ENCODE measurements at places on chromosomes 11 and 22. TPM values are rescaled to one million over a fixed set of nuclear protein-coding genes. Genes with fewer than 3 reads are reported as not detected.
A peak's percentile ranks its signal among the peaks of the same experiment; 100 is the strongest.

DNA sequence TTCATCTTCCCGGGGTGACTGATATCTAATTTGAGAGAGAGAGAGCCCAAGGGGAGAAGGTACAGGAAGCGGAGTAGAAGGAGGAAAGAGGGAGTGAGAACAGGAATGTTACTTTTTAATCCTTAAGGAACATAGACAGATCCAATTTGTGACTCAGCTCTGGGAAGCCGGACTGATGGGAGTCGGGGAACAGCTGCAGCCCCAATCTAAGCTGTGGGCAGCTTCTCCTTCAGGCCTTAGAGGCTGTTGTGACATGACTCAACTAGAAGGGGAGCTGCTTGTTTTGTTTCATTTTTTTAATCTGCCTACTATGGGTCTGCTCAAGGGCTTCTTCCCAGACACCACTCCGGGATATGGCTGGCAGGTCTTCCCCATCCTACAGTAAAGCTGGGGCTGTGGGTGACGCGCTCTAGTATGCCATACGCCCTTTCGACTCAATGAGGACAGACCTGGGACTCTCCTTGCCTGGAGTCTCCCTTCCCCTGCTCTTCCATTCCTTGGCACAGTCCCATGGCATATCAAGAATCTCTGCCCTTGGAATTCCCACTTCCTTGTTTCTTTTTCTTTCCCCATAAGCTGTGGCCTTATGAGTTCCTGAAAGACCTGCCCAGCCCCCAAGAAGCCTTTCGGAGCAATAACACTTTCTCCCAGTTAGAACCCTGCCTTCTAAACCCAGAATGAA is 103.3 kb upstream of the AKIP1 start:
- no peaks in the 10 kb centered on the region for H3K36me3 ChIP-seq
- peak overlapping the region; percentile 92 for H3K27ac ChIP-seq
- no peaks in the 10 kb centered on the region for H3K27me3 ChIP-seq
- peaks cover 66% of the 10 kb centered on the region for H3K4me1 ChIP-seq

DNA sequence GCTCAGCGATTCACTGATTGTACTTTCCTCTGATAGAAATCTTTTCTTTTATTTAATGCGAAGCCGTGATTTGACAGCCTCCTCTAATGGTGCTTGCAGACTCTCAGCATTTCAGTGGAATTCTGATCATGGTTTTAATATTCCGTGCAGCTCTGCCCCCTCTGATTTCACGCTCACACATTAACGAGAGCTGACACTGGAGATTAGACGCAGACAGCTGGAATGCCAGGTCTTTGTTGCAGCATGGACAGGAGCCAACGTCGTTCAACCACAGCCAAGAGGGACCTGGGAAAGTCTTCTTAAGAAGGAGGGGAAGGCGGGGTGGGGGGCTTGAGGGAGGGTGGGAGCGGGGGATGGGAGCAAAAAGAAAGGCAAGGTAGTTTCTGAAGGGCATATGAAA is 186.4 kb downstream of the BLID start:
- no peak overlapping the region for H3K27ac ChIP-seq
- no peaks in the 10 kb centered on the region for H3K36me3 ChIP-seq
- peaks cover 10% of the 10 kb centered on the region for H3K4me1 ChIP-seq

DNA sequence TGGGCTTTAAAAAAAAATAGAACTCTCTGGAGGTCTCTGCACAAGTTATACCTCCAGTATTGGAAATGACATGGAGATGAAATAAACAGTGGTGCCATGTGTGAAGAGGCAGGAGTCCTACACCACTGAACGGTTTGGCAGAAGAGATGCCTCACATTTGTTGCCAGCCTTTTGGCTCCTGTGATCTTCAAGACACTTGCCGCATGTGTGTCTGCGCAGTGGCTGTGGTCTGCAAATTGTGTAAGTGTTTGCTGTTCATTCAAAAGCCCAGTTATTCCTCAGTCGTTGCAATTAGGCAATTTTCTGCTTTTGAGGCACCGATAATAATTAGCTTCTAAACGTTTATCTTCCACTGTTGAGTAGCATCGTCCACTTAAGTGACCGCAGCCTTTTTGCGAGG is 319.1 kb downstream of the BRD1 start:
- no peak for DNase-seq
- H3K27me3 ChIP-seq: peaks cover 6% of the 10 kb centered on the region
- H3K4me1 ChIP-seq: no peaks in the 10 kb centered on the region

DNA sequence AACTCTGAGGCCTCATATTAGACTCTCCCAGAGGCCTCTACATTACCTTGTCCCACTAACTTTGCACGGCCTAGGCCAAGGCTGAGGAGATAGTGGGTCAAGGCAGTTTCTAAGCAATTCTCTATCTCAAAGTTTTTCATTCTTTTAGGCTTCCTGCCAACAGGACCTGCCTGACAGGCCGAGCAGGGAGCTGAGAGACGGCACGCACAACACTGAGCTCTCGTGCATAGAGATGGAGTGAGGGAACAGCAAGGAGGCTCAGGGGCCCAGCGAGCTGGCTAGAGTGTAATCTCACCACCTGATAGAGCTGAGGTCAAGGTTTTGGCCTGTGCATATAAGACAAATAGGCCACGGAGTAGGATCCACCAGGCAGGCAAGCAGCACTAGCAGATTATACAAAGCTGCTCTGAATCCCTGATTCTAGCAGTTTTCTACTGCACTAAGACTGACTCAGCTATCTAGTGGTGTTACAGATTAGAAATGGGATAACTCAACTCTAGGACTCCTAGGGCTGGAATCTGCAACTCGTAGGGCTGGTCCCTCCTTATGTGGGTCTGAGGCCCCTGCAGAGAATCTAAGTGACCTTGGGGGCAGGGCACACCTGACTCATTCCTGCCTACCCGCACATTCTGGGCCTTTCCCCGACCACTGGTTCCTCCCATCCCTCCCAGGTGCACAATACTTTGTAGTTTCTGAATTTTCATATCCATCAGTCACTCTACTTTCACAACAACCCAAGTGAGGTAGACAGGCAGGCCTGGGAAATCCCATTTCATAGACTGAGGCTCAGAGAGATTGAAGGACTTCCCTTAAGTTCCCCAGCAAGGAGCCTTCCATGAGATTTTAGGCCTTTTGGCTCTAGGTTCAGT is 1.7 kb downstream of the CYB5R2 start:
- DNase-seq: no peak
- H3K27me3 ChIP-seq: no peaks in the 10 kb centered on the region
- H3K36me3 ChIP-seq: peaks cover 12% of the 10 kb centered on the region

DNA sequence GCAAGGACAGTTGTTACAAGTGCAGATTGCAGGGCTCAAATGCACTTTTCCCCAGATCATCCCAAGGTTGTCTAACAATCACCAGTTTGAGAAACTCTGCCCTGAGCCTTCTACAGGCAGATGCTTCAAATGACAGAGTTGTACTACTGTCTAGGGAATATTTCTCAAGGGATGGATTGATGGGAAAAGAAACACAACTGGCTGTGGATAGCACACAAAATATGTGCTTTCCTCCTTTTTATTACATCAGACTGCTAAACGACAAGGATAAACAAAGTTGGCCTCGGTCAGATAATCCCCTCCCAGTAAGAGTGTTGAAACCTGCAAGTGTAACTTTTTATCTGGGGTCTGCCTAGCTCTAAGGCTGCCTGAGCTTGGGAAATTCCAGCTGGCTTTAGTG is 46.6 kb upstream of the SORL1-AS1 start:
- H3K27me3 ChIP-seq: no peaks in the 10 kb centered on the region
- no peak overlapping the region for H3K4me3 ChIP-seq
- no peak for DNase-seq
- H3K36me3 ChIP-seq: no peaks in the 10 kb centered on the region
- H3K27ac ChIP-seq: no peak overlapping the region
- peaks cover 4% of the 10 kb centered on the region for H3K4me1 ChIP-seq

DNA sequence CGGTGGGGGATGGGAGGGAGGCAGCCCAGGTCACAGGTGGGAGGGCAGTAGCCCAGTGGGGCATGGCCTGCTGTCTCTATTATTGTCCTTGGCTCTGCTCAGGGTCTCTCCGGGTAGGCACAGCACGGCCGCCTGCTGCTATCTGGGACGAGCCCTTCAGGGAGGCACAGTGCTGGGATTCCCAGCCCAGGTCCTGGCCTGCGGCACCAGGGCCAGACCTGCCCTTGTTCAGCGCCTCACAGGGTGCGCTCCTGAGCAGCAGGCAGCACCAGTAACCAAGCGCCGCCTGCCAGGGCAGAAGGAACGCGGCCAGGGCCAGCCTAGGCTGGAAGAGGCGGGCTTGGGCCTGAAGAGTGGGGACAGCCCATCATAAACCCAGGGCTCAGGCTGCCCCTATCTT is 151.0 kb downstream of the MPPED1 start:
- H3K4me3 ChIP-seq: no peak overlapping the region
- H3K27me3 ChIP-seq: no peaks in the 10 kb centered on the region
- peak; percentile 49 for DNase-seq
- peaks cover 4% of the 10 kb centered on the region for H3K4me1 ChIP-seq
- H3K27ac ChIP-seq: no peak overlapping the region

GRCh38 chr11:116990061-116990473 is 108.2 kb downstream of the SIK3 start:
- peaks cover 36% of the 10 kb centered on the region for H3K4me1 ChIP-seq
- DNase-seq: no peak
- no peaks in the 10 kb centered on the region for H3K27me3 ChIP-seq

The NPAS4 gene
- not detected for total RNA-seq

The RASD2 gene
- 0.89 TPM for total RNA-seq
